CD4-positive, alpha-beta T cell treated with Interferon alpha-2 for 1 hour (primary cell): ENCODE measurements at places on chromosomes 16 and 17.
A peak's percentile ranks its signal among the peaks of the same experiment; 100 is the strongest.

DNA sequence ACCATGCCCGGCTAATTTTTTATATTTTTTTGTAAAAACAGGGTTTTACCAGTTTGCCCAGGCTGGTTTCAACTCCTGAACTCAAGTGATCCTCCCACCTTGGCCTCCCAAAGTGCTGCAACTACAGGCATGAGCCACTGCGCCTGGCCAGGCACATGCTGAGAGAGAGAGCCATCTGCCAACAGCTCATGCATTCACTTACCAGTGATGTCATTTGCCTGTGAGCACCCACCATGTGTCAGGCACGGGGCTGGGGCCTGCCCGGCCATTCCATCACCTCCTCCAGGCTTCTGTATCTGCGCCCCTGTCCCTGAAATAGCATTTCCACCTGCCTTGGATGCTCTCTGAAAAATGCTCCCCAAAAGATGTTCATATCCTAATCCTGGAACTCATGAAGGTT is 43.6 kb upstream of the PEMT start:
- no peak for DNase-seq

DNA sequence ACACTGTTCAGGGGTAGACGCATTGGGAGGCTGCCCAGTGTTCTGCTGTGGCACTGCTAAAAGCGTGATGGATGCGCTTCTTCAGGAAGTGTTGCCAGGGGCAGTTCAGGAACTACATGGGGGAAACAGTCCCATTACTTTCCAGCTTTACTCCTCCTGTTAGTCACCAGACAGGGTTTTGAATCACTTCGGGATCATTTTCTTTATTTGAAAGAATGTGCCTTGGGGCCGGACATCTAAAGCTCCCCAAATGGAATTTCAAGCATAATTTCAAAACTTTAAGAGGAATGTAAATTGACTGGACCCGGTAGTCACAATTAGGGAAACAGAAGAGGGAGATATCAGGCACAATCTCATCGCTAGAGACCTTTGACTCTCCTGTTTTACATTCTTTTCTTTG is 1.3 kb upstream of the KRTAP2-1 start:
- DNase-seq = no peak

GRCh38 chr17:65896889-65897288 is 295.0 kb downstream of the CEP112 start:
- DNase-seq = no peak

GRCh38 chr16:88050952-88051660 is 99.9 kb downstream of the BANP start:
- no peak for DNase-seq

DNA sequence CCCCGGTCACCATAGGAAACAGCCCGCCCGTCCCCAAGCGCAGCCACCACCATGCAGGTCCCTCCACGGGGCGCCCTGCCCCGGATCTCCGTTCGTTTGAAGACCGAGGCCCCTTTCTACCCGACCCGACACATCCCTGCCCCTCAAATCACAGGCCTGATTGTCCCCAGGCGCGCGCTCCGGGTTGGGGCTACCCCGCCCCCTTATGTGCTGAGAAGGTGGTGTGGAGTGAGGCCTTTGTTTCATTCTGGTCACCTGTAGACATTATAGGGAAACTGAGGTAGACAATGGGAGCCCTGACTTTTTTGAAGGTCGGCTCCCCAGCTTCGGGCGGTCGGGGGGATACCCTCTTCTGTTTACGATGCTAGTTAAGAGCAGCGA is 763 bp upstream of the ACTG1 start:
- peak; percentile 55 for DNase-seq

DNA sequence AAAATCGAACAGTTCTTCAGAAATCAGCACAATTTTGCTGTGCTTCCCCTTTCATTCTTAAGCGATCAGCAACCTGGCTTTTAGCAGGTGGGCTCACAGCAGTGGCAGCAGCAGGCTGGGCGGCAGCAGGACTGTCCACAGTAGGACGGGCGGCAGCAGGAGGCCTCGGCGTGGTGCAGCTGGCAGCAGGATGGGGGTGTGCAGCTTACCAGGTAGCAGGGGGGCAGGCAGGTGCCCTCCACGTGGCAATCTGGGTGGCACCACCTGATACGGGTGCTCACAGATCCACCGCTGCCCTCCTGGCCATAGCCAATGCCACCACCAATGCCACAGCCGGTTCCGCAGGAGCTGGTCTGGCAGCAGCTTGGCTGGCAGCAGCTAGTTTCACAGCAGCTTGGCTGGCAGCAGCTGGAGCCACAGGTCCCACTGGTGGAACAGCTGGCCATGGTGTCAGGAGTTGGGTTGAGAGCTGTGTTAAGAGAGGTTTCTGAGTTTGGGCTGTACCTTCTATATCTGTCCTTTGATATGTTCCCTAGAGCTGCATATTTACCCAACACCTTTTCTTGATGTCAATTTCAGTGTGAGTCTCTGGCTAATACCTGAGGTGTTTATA is at the start of gene KRTAP1-4:
KRTAP1-4 (minus strand) TSS at position 563 of the 613 bp plus-strand sequence; CDS start at position 446, 117 bp downstream.
- no peak for DNase-seq

- no peak for DNase-seq
These were observed 30.3 kb downstream of the CHD9NB start for GRCh38 chr16:53022374-53022773.

DNA sequence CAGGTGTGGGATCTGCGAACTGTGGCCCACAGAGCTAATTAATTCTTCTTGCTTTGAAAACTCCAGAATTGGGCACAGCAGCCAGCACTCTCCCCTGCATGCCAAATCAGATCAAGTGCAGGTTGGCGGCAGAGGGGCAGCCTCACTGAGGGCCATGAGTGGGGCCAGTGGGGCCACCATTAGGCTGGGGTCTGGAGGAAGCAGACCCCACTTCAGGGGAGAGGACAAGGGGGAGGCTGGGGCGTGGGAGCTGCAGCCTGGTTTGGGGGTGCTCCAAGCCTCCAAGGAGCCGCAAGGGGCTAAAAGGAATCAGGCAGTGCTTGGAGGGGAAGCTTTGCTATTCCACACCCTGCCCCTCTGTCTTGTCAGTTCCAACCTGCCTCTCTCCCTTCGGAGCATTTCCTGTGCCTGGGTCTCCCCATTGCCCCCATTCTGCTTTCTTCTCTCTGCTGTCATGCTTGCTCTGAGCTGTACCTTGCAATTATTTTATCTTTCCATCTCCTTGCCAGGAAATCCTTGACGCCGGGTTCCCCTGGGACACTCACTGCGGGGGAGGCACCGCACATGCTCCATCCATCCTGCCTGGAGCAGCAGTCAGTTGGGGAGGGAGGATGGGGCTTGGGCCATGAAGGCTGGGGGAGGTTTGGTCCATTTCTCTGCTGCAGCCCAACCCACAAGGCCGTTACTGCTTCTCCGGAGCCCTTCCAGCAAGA is 3.3 kb upstream of the ABCC3 start:
- DNase-seq = no peak

DNA sequence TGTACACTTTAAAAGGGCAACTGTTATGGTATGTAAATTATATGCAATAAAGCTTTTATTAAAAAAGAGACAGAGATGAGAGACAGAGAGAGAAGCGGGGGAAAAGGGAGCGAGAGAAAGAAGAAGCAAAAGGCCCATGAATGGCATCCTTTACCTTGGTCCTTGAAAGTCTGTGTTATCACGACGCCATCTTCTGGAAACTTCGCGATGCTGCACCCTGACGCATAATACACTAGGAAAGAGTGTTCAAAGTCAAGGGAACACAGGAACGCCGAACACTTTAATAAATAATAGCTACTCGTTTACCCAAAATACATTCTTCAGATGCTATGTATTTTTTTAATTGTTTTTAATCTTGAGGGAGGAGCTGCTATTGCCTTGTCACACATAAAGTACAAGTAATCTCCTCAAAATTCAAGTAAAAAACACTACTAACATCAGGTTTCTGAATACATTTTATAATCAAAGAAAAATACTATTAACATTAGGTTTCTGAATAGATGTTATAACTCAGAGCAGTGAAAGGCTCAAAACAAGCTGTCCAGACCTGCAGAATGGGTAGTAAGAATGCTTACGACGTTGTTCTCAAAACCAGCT is 23.0 kb upstream of the SLC38A8 start:
- peak; percentile 28 for DNase-seq

DNA sequence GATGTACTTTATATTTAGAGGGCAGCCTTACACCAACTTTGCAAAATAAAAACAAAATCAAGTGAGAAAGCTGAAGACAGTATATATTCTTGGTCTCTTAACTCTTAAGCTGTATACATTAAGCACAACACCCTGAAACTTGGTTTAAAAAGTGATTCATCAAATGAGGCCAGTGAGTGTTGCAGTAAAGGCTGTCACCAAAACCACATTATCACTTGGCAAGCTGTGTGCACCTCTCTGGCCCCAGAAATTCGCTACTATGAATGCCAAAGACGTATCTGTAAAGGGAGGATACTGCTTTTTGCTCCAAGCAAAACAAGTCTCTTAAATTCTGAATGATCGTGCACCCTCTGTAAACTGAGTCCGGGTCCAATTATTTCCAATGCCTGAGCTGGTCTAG is 163.9 kb downstream of the ZFHX3 start:
- DNase-seq = no peak

DNA sequence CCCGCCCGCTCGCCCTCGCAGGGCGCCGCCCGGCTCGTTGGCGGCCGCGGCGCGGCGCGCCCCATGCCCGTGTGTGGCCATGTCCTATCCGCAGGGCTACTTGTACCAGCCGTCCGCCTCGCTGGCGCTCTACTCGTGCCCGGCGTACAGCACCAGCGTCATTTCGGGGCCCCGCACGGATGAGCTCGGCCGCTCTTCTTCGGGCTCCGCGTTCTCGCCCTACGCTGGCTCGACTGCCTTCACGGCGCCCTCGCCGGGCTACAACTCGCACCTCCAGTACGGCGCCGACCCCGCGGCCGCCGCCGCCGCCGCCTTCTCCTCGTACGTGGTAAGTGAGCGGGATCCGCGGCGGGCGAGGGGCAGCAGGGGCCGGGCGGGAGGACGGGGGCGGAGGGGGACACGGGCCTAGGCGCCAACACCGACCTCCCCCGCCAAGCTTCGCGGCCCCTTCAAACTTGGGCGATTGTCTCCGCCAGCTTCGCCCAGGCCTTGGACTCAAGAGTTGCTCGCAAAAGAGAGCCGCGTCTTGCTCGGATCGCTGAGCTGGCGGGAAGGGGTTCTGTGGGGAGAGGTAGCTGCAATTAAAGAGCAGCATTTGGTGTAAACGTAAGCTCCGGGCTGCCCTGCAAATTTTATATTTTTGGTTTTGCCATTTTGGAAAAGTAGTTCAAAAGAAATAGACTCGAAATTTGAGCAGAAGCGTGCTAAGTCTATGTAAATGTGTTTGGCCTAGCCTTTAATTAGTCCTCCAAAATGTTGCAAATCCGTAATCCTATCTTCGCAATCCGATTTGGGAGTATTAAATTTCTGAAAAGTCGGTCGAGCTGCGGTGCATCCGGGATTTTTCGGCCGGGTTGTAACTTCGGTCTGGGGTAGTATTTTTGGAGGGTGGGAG is 702 bp downstream of the IRX5 start:
- DNase-seq = no peak

DNA sequence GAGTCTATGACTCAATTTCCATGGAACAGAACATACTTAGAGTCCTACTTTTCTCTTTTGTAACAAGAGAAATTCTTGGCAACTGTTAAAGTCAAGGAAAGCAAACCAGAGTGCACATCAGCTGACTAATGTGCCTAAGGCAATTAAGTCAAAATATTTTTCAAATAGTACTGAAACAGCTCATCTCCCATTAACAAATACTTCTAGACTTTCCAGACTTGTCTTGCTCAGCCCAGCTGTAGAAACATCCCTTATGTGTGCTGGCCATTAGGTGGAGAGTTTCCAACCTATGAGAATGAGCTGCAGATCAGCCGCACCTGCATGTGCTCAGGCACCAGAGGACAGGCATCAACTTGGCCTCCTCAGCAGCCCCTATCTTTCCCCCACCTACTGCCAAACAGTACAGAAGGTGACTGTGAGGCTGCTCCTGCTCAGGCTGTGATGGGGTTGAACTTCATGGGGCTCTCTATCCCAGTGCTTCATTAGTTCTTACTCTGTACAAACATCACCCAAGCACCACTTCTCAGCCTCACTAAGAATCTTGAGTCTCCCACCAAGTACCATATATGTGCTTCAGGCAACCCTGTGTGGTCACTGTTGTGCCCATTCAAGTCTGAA is 32.2 kb downstream of the TEX2 start:
- no peak for DNase-seq

GRCh38 chr17:38749223-38750043 is 1.3 kb upstream of the PCGF2 start:
- no peak for DNase-seq

GRCh38 chr17:40936437-40936971 is 942 bp downstream of the KRT23 start:
- no peak for DNase-seq

GRCh38 chr17:58730937-58731336 is 24.7 kb upstream of the PPM1E start:
- no peak for DNase-seq

DNA sequence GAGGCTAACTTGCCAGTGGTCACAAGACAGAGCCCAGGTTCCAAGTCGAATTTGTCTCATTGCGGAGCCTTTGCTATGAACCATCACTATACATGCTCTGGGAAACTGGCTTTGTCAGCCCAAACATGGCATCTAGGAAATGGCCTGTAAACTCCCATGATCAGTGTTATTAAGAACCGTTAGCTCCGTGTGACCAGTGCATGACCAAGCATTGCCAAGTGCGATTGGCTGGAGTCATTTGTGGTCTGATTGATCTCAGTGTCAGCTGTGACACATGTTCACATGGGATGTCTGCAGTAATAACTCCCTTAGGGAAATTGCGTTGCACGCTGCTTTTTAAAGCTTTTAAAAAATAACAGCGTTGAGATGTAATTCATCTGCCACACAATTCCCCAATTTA is 18.6 kb upstream of the CDH3 start:
- no peak for DNase-seq

DNA sequence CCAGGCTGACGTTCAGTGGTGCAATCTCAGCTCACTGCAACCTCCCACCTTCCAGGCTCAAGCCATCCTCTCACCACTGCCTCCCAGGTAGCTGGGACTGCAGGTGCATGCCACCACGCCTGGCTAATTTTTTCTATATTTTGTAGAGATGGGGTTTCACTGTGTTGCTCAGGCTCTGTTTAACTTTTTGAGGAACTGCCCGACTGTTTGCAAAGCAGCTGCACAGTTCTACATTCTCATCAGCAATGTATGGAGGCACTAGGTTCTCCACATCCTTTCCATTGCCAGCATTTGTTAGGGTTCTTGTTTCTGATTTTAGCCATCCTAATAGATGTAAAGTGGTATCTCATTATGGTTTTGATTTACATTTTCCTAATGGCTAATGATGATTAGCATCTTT is 9.4 kb downstream of the TNRC6A start:
- DNase-seq = no peak

GRCh38 chr17:73340093-73340596 is 28.3 kb upstream of the CDC42EP4 start:
- peak; percentile 65 for DNase-seq

GRCh38 chr17:29180034-29180787 is at the start of gene MYO18A:
Gene MYO18A, minus strand, starts transcription at chr17:29180398. Its CDS starts 13,458 bp downstream, at chr17:29166940.
- DNase-seq = peak; percentile 83
